ENCODE measurements at places on chromosomes 1 and 21. TPM values are rescaled to one million over a fixed set of nuclear protein-coding genes. Genes with fewer than 3 reads are reported as not detected.

SH3GLB1 gene
- 160 TPM for total RNA-seq

RGS8 gene
- 0.56 TPM for total RNA-seq

TTC13 gene
- 6.5 TPM for total RNA-seq

CLDN17 gene
- total RNA-seq = not detected

DENND2C gene
- total RNA-seq = 3.4 TPM

NBPF11 gene
- total RNA-seq = 2.9 TPM

CD1E gene
- 0.28 TPM for total RNA-seq

DNAJC6 gene
- total RNA-seq = 3.0 TPM

NBPF4 gene
- total RNA-seq = not detected

COL9A2 gene
- 0.23 TPM for total RNA-seq

CFHR1 gene
- not detected for total RNA-seq

EIF2D gene
- 28.4 TPM for total RNA-seq

TMPRSS2 gene
- total RNA-seq = not detected

- H3K4me3 ChIP-seq = peak overlapping the region; percentile 68
- H3K27ac ChIP-seq = peak overlapping the region; percentile 96
- DNase-seq = peak; percentile 69
- H3K36me3 ChIP-seq = no peaks in the 10 kb centered on the region
- H3K4me1 ChIP-seq = peaks cover 46% of the 10 kb centered on the region
- no peaks in the 10 kb centered on the region for H3K27me3 ChIP-seq
Observed at GRCh38 chr1:6603238-6603914, 707 bp upstream of the KLHL21 start.

- H3K4me1 ChIP-seq = peaks cover 29% of the 10 kb centered on the region
- DNase-seq = no peak
- no peaks in the 10 kb centered on the region for H3K36me3 ChIP-seq
- no peaks in the 10 kb centered on the region for H3K27me3 ChIP-seq
- H3K27ac ChIP-seq = no peak overlapping the region
- no peak overlapping the region for H3K4me3 ChIP-seq
Observed at GRCh38 chr1:56561227-56562019, 17.9 kb downstream of the PLPP3 start.

- H3K27ac ChIP-seq = no peak overlapping the region
- H3K4me1 ChIP-seq = no peaks in the 10 kb centered on the region
- no peaks in the 10 kb centered on the region for H3K36me3 ChIP-seq
- H3K27me3 ChIP-seq = peaks cover 91% of the 10 kb centered on the region
- no peak overlapping the region for H3K4me3 ChIP-seq
- no peak for DNase-seq
Observed at GRCh38 chr21:44703731-44704635, 7.0 kb downstream of the KRTAP10-12 start.

DNA sequence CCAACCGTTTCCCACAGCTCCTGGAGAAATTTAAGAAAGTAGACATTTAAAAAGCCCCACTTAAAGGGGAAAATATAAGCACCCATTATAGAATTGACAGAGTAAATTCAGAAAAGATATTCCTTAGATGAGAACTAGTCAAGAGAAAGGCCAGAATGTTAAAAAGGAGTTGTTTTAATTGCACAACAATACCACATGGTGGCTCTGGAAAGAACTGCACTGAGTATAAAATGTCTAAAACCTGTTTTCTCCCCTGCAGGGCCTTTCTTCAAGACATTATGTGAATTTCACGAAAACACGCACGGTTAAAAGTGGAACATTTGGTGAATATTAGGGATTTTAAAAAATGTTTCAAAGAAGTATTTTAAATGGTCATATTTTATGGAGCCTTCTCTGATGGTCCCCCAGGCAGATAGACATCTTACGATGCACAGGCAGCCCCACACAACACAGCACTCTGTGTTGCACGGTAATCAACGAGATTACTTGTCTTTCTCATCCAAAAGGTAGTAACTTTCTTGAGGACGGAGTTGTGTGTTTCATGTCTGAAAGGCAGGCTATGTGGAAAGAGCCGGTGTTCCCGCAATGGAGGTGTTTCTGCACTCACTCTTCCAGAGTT lies 101.9 kb downstream of the PRRX1 start:
- no peak for DNase-seq
- no peak overlapping the region for H3K4me3 ChIP-seq
- H3K4me1 ChIP-seq = no peaks in the 10 kb centered on the region
- no peak overlapping the region for H3K27ac ChIP-seq
- no peaks in the 10 kb centered on the region for H3K27me3 ChIP-seq

GRCh38 chr1:5511381-5512097 lies 480.7 kb downstream of the NPHP4 start:
- H3K4me1 ChIP-seq = no peaks in the 10 kb centered on the region
- H3K4me3 ChIP-seq = no peak overlapping the region
- DNase-seq = no peak

DNA sequence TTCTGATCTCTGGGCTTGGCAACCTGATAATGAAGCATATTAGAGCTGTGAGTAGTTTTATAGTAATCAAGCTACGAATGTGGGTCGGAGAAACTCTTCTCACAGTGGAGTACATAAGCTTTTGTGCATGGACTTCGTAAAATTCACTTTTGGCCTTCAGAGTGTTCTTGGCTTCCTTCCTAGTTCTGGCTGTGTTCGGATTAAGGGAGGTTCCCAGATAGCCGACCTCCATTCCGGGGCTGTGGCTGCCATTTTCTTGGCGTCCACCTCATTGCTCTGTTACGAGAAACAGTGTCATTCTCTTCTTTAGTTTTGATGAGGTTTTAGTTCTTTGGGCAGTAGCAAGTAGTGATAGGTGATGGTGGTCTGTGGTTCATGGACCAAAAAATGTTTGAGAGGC lies 26.3 kb downstream of the CAMTA1 start:
- H3K4me3 ChIP-seq = no peak overlapping the region
- no peaks in the 10 kb centered on the region for H3K4me1 ChIP-seq
- no peak for DNase-seq

DNA sequence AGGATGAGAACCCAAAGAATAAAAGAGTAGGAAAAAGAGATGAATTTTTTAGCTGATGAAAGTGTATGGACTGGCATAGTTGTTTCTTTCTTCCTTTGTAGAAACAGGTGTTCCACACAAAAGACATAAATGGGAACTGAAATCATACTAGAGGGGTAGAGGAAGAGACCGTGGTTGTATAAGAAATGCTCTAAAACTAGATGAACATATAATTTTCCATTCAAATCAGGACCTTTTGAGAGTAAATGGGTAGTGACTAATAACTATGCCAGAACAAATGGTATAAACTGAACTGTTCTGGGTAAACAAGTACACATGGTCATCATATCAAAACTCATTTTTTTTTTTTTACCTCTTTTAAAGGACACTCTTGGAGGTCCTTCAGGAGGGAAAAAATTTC lies 344.2 kb downstream of the VAV3 start:
- H3K27ac ChIP-seq = no peak overlapping the region
- DNase-seq = no peak
- H3K27me3 ChIP-seq = no peaks in the 10 kb centered on the region
- no peak overlapping the region for H3K4me3 ChIP-seq

GRCh38 chr1:39754026-39754570 lies 15.4 kb downstream of the PPIE start:
- H3K27me3 ChIP-seq = no peaks in the 10 kb centered on the region
- H3K4me3 ChIP-seq = no peak overlapping the region
- H3K27ac ChIP-seq = no peak overlapping the region
- H3K4me1 ChIP-seq = no peaks in the 10 kb centered on the region

- H3K4me1 ChIP-seq = peaks cover 12% of the 10 kb centered on the region
- no peak overlapping the region for H3K27ac ChIP-seq
- no peaks in the 10 kb centered on the region for H3K27me3 ChIP-seq
- no peak overlapping the region for H3K4me3 ChIP-seq
- no peak for DNase-seq
- H3K36me3 ChIP-seq = no peaks in the 10 kb centered on the region
Observed at GRCh38 chr1:179798213-179798863, 55.2 kb downstream of the FAM163A start.

- no peaks in the 10 kb centered on the region for H3K27me3 ChIP-seq
- DNase-seq = no peak
- H3K4me1 ChIP-seq = peaks cover 7% of the 10 kb centered on the region
- no peaks in the 10 kb centered on the region for H3K36me3 ChIP-seq
- no peak overlapping the region for H3K4me3 ChIP-seq
Observed at GRCh38 chr21:36122977-36123376, 11.9 kb upstream of the CBR3 start.

DNA sequence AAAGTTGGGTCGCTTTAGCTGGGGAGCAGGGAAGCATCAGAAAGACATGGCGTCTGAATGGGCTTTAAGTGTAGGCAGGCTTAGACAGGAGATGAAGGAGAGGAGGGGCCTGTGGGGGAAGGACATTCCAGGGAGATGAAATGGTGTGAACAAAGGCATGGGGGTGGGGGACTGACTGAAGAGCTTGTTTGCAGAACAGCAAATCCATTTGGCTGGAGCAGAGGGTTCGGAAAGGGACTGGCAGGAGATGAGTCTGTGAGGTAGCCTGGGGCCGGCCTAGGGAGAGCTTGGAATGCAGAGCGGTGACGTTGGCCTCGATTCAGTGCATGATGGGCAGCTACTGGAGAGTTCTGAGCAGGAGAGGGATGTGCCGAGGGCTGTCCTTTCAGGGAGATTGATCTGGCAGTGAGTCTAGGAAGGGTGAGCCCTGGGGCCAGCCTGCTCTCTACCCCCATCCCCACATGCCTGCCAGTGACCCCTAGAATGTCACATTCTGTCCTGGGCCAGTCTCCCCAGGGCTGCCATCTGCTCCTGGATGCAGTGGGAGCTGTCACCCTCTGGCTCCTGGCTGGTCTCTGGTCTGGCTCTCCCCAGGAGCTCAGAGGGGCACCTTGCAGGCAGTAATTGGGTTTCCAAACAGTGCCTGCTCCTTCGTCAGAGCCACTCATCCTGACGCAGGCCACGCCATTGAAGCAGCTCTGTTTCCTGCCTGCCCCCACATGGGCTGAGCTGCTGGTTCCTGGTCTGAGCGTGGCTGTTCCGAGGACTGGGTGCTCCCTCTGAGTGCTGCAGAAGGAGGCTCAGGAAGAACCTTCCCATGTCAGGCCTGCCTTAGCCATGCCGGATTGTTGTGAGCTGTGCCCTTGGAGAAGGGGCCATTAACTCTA lies 22.3 kb upstream of the TMEM222 start:
- peak overlapping the region; percentile 82 for H3K27ac ChIP-seq
- no peaks in the 10 kb centered on the region for H3K27me3 ChIP-seq
- peaks cover 34% of the 10 kb centered on the region for H3K4me1 ChIP-seq
- DNase-seq = peak; percentile 53

- no peaks in the 10 kb centered on the region for H3K27me3 ChIP-seq
- H3K4me3 ChIP-seq = no peak overlapping the region
- no peak for DNase-seq
- H3K27ac ChIP-seq = no peak overlapping the region
Observed at GRCh38 chr1:24635195-24635843, 7.8 kb upstream of the SRRM1 start.

GRCh38 chr1:235919127-235919832 lies 52.6 kb upstream of the LYST start:
- H3K4me3 ChIP-seq = no peak overlapping the region
- no peak overlapping the region for H3K27ac ChIP-seq
- no peaks in the 10 kb centered on the region for H3K36me3 ChIP-seq
- no peaks in the 10 kb centered on the region for H3K27me3 ChIP-seq
- peaks cover 16% of the 10 kb centered on the region for H3K4me1 ChIP-seq

DNA sequence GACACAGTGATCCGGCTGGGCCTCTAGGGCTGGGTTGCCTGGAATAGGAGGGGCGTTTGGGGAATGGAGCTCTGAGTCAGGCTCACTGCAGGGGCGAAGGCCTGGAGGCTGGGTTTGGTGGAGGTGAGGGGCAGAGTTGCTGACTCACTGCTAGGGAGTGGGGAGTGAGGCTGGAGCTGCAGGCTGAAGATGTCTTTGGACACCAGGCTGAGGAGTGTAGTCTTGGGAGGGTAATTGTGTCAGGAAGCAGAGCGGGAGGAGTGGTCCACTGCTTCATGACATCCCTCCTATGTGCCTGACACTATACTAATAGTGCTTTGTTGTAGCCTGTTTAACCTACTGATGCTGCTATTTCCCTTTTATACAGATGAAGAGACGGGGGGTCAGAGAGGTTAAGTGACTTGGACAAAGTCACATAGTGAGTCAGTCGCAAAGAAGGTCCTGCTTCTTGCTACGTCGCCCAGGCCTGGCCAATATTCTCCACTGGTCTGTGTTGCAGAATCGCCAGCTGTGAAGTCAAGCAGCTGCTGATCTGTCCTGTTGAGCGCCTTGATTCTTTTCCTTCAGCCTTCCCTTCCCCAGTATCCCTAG lies 13.6 kb downstream of the ACTL8 start:
- H3K27me3 ChIP-seq = peaks cover 53% of the 10 kb centered on the region
- no peaks in the 10 kb centered on the region for H3K36me3 ChIP-seq
- H3K4me3 ChIP-seq = no peak overlapping the region
- H3K4me1 ChIP-seq = no peaks in the 10 kb centered on the region
- no peak overlapping the region for H3K27ac ChIP-seq

GRCh38 chr1:242579528-242580235 lies 55.2 kb upstream of the PLD5 start:
- H3K4me1 ChIP-seq = no peaks in the 10 kb centered on the region
- no peaks in the 10 kb centered on the region for H3K27me3 ChIP-seq
- no peak overlapping the region for H3K4me3 ChIP-seq
- no peak overlapping the region for H3K27ac ChIP-seq

DNA sequence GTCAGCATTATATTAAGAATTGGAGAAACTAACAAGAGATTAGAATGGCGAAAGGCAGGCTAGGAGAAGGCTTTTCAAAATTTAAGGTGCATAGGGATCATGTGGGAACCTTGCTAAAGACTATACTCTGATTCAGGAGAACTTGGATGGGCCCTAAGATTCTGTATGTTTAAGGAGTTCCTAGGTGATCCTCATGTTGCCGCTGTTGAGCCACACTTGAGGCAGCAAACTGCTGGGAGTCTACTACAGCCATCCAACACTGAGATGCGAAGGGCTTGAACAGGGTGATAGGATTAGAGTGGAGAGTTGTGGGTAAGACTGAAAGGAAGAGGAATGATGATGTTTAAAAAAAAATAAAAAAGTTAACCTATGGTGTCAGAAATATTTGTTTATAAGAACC lies 1013.2 kb downstream of the MRPL39 start:
- no peaks in the 10 kb centered on the region for H3K36me3 ChIP-seq
- H3K4me1 ChIP-seq = no peaks in the 10 kb centered on the region
- no peak for DNase-seq

DNA sequence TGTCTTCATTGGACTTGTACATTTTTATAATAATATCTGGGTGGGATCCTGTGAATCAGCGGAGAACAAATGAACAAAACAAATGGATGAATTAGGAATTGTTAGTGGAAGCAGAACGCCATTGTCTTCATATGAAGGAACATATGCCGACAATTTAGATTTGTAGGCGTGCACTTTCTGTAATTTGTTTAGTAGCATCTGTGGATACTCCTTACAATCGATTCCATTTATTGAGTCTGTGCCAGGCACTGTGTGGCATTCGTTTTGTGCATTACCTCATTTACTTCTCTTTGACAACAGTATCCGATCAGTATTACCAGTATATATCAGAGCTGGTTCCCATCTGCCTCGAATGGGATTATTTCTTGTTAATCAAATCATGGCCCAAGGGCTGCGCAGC lies 61.9 kb downstream of the PRDM2 start:
- H3K27me3 ChIP-seq = no peaks in the 10 kb centered on the region
- DNase-seq = no peak
- peaks cover 97% of the 10 kb centered on the region for H3K4me1 ChIP-seq
- no peak overlapping the region for H3K27ac ChIP-seq

GRCh38 chr21:32364796-32365195 lies 28.0 kb downstream of the URB1 start:
- no peak overlapping the region for H3K4me3 ChIP-seq
- H3K36me3 ChIP-seq = no peaks in the 10 kb centered on the region
- H3K27ac ChIP-seq = peak overlapping the region; percentile 52
- DNase-seq = no peak
